ENCODE measurements at places on chromosomes 4 and X. TPM values are rescaled to one million over a fixed set of nuclear protein-coding genes. Genes with fewer than 3 reads are reported as not detected.

Gene LEF1
- total RNA-seq, result 4.3 TPM

Gene TBX22
- total RNA-seq, result not detected

DNA sequence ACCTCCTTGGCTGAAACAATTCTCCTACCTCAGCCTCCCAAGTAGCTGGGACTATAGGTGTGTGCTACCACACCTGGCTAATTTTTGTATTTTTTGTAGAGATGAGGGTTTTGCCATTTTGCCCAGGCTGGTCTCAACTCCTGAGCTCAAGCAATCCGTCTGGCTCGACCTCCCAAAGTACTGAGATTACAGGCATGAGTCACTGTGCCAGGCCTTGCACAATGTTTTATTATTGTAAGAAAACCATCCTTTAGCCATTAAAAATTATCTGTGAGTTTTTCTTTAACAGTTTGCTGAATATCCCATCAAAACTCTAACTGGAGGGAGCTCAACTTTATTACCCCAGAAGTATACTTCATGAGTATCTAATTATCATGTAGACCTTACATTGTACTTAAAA is 900.3 kb downstream of the PCDH7 start:
- no peak for DNase-seq

GRCh38 chrX:53000447-53001135 is 42.3 kb upstream of the FAM156A start:
- no peak for DNase-seq

DNA sequence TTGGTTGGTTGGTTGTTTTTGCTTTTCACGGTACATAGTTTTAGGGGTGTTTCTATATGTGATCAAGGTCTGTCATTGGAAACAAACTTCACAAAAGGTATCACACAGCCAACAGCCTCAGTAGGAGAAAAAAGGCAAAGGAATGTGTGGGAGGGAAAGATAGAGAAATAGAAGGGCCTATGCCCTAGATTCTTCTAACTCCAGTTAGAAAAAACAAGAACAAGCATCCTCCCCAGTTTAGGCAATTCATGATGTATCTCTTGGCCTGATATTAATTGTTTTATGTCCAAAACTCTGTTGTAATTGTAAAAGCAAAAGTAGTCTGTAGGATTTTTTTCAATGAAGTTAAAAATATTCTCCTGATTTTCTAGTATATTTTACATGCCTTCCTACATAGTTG is 192.4 kb upstream of the EDNRA start:
- DNase-seq, result no peak

DNA sequence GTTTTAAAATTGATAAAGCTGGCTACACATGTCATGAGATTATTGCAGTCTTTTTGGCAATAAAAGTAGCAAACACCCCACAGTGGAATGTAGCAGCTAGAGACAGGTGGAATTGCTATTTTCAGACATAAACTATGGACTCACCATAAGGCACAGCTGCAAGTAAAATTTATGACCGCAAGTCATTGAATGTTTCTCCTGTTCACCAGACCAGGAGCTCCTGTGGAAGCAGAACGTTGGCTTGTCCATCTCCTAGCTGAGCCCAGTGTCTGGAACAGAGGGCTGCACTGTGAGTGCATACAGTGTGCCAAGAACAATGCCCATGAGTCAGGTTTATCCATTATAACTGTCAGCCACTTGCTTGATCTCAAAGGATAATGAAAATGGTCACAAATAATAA is 538.2 kb downstream of the INPP4B start:
- DNase-seq, result no peak

- no peak for DNase-seq
Observed at GRCh38 chrX:16162391-16162790, 4.9 kb upstream of the MAGEB17 start.

- DNase-seq, result no peak
Observed at GRCh38 chrX:136203951-136204350, 47.2 kb downstream of the MAP7D3 start.
